ENCODE measurements at places on chromosomes 11 and 22.

GRCh38 chr11:27694992-27695391 lies 5.3 kb downstream of the BDNF start:
- DNase-seq = no peak

DNA sequence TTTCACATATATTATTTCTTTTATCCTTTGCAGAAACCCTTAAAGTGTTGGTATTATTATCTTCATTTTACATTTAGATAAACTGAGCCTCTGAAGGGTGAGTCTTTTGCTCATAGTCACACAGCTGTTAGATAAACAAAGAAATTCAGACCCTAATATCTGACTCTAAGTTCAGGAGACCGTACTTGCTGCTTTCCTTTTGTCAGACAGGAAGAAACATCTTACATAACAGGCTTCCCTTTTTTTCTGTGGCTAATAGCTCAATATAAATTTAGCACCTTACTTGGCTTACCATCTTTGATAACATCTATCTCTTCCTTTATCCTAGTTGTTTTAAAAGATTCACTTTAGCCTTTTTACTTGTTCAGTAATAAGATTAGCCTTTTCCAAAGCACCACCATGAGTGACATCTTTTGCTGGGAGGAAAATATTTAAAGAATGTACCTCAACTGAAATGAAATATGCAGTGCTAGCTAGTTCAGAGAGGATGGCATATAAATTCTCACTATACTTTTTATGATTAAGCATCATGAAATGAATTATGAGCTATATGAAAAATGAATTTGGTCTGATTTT lies 128.6 kb downstream of the WNT11 start:
- no peak for DNase-seq

GRCh38 chr11:2208691-2209369 lies 37.2 kb upstream of the TH start:
- DNase-seq = no peak

DNA sequence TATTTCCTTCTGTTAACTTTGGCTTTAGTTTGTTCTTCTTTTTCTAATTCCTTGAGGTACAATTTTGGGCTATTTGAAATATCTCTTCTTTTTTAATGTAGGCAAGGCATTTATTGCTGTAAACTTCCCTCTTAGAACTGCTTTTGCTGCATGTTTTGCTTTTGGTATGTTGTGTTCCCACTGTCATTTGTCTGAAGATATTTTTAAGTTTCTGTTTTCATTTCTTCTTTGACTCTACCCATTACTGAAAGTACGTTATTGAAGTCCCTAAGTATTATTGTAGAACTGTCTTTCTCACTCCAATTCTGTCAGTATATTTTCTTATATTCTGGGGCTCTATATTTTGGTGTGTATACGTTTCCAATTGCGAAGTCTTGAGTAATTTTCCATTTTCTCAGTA lies 77.9 kb downstream of the KCNQ1OT1 start:
- no peak for DNase-seq

DNA sequence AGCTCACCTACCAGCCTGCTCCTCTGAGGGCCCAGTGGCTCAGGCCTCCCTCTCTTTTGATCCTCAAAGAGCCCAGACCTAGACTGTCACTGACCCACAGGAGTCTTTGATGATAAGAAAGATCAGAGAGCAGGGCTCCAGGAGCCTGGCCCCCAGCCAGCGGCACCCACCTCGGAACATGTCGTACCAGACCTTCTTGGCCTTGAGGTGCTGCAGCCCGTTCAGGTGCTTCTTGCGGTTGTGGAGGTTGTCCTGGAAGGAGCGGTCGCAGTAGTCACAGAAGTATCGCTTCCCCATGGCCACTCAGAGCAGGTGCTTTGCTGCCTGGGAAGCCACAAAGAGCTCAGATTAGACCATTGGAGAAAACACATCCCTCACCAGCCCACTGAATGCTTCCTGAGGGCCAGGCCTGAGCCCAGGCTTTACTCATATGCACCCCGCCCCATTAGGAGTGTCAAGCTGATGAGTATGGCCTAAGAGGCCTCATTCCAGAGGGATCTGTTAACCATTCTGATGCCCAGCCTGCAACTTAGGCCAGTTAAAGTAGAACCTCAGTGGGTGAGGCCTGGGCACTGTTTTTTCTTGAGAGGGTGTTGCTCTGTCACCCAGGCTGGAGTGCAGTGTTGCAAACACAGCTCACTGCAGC lies 18.4 kb downstream of the ZMAT5 start:
- DNase-seq = no peak

DNA sequence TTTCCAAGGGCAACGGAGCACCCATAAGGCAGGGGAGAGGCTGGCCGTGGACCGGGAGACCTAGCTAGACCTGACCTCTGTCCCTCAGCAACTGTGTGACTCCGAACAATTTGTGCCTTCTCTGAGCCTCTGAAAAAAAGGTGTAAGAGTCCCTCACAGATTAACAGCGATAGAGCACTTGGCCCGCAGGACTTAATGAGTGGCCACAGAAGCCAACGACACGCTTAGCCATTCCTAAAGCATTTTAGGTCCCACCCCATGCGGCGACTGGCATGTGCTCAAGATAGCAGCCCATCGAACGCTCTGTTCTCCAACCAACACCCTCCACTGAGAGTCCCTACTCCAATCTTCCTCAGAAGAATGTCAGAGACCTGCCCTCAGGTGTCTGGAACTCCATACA lies 1.5 kb downstream of the SULT4A1 start:
- DNase-seq = no peak

DNA sequence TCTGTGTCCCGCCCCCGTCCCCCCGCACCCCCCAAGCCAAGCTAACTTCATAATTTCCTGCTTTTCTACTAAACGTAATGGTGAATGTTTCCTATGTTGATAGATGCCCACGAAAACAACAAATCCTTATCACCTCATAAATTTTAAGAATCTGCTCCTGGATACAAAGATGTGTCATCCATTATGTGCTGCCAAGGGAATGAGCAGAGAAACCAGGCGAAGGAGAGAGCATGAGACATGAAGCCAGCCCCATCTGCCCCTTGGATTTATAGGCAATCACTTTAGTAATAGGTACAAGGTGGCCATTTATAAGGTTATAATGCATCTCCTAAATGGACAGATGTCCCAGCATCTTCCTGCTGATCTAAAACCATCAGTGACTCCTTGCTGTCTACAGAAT lies 30.3 kb downstream of the LAYN start:
- DNase-seq = no peak

GRCh38 chr11:112013497-112014164 lies 11.6 kb upstream of the DLAT start:
- DNase-seq = no peak

- no peak for DNase-seq
These were observed 11.1 kb upstream of the POU2F3 start for GRCh38 chr11:120228794-120229384.

DNA sequence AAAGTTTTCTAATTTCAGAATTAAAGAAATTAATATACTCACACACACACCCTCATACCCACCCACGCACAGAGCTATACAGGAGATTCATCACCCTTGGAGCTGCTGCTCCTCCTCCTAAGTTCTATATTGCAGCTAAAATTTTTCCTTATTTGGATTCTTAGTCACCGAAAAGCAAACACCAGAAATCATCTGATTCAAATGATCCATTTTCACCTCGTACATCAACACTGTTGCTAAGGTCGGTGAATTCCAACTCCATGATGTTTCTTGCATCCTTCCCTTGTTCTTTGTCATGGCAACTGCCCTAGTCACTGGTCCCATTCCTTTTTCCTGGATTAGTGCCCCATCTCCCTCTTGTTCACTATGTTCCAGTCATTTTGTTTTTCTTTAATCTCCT lies 286.2 kb downstream of the GRM5 start:
- DNase-seq = peak; percentile 7

GRCh38 chr11:10856689-10857458 lies 979 bp downstream of the ZBED5 start:
- DNase-seq = no peak

DNA sequence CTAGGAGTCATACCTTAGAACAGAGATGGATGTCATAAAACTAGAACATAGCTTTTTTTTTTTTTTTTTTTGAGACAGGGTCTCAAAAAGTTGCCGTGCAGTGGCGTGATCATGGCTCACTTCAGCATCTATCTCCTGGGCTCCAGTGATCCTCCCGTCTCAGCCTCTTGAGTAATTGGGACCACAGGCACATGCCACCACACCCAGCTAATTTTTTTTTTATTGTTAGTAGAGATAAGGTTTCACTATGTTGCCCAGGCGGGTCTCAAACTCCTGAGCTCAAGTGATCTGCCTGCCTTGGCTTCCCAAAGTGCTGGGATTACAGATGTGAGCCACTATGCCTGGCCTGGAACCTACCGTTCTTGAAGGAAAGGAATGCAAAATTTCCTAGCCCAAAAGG lies 8.8 kb upstream of the CEP295 start:
- DNase-seq = no peak

GRCh38 chr11:34519595-34520235 lies 6.1 kb upstream of the ELF5 start:
- DNase-seq = no peak

DNA sequence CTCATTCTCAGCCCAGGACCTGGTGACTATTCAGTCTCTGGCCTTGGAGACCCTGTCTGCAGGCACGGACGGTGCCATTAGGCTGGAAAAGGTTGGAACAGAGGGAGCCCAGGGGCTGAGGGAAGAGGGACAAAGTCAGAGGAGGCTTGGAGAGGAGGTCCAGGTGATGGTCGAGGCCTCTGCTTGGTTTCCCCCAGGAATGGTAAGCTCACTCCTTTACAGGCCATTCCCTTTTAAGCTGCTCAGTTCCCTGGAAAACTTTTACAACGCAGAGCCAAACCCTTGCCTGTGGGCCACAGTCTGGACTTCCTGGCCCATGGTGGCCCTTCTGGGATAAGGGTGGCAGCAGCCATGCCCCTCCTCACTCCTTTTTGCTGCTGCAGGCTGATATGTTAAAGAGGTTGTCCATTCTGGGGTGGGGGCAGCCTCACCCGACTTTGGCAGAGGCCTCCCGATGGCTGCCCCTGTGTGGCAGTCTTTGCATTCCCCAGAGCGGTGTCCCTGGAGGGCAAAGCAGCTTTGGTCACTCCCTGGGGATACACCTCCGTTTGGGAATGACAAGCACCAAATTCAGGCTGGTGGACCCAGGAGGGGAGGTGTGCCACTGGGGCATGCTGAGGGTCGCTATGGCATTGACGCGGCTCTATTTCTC lies 34.0 kb upstream of the RFPL3 start:
- DNase-seq = no peak

- DNase-seq = no peak
These were observed 48.5 kb downstream of the APOL1 start for GRCh38 chr22:36301384-36301828.

DNA sequence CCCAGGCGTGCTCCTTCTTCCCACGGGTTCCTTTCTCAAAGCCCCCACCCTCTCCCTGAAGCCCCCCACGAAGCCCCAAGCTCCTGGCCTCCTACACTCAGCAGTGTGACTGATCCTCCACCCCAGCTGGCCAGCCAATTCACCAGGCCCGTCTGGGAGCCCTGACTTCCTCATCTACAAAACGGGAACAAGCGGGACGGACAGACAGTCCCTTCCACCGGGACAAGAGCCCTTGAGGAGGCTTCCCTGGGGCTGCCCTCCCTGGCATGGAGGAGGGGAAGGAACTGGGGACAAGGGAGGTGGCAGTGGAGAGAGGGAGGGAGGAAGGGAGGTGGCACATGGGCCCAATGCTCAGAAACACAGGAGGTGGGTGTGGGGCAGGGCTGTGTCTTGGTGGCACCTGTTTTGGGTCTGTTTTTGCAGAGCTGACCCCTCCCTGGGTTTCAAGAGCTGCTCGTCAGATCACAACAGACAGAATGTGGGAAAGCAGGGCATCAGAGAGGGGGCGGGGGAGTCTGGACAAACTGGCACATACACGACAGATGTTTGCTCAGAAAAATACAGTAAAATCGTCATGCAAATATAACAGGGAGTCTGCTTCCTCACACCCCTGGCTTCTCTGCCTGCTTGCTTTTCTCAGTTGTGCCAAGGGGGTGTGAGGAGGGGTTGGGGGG lies 56.8 kb downstream of the ELFN2 start:
- no peak for DNase-seq

DNA sequence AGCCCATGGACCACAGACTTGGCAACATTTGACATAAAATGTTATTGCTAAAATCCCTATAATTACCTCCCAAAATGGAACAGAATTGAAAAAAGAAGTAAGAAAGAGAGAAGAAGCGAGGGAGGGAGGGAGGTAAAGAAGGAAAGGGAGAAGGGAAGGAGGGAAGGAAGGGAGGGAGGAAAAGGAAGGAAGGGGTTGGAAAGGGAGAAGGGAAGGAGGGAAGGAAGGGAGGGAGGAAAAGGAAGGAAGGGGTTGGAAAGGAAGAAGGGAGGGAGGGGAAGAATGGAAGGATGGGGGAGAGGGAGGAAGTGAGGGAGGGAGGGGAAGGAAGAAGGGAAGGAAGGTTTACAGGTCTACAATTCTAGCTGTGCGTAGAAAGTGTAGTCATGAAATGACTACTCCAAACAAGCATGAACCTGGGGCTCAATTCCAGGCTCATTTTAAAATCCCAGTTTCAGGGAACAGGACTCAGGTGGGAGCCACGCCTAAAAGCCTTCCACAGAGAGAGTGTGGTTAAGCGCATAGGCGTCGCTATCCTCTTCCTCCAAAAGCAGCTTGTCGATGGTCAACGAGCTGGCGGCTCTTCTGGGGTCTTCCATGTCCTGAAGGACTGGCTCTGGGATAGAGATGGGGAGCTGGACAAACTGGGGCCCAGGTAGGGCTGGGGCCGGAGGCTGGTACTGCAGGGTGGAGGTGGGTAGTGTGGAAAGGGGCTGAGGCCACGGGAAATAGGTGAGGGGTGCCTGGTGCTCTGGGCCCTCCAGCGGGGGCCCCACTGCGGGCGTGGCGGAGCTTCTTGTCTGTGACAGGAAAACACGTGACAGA lies 25.1 kb downstream of the POU2AF1 start:
- no peak for DNase-seq

DNA sequence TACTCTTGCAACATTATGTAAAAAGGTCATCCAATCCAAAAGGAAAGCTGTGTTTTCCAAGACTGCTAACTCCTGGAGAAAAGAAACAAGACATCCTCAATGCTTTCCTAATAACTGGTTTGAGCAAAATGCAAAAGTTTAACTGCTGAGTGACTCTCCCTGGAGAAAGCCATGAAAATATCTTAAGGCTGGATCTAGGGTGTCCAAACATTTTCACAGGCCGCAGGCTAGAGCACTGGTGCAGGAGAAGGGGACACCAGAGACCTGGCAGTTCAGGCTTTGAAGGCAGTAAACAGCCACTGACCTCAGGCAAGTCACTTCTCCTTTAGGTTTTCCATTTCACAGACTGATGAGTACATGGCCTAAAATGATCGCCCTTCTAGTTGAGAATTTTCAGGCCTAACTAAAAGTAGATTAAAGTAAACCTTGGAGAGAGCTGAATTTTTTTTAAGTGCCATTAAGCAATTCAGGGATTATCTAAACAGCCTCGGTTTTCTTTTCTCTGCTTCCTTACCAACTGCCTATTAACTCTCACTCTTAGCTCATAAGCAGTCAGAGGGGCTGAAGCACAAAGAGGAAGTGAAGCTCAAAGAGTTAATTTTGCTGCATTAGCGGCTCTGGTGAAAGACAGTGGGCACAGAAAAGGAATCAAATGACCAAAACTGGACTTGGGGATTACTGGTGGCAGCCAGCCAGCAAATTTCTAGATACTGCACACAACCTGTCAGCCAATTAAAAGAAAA lies 2.3 kb downstream of the CHKA start:
- DNase-seq = no peak

- no peak for DNase-seq
These were observed 494.6 kb upstream of the LRRC4C start for GRCh38 chr11:41954034-41954433.
